ENCODE measurements at places on chromosomes 4 and X.

DNA sequence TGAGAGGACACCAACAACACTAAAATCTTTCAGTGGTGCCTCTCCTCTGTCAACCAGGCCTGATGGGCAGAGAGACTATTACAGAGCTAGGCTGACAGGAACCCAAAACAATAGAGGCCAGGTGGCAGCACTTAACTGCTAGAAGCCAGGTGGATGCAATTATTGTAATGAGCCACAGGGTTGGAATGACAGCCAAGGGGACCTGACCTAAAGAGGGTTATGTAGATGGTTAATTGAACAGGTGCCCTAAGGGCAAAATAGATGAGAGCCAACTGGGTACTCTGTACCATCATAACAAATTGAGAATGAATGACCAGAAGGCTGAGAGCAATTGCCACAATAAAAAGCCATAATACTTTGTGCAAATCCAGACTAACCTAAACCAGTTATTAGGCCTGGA, 24.7 kb upstream of the FRAS1 start:
- no peak for DNase-seq

DNA sequence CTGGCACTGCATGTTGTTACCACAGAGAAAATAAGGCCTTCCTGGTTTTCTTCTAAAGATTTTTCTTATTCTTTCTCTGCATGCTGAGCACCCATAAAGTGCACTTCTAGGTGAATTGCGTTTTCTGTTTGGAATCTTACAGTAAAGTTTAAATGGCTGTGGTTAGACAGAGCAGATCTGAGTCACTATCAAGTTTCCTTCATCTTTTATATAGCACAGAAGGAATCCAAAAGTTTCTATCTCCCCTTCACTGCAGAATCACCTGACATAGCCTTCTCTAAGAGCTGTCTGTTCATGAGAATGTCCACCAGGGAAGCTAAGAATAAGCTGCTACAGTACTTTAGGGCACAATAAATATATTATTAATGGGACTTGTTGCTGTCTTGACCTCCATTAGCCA, 455.5 kb upstream of the FAM241A start:
- no peak for DNase-seq

- DNase-seq: no peak
Observed at GRCh38 chrX:22078117-22078516, 46.0 kb downstream of the PHEX start.

- DNase-seq: no peak
Observed at GRCh38 chrX:71665747-71666146, 1.6 kb upstream of the LOC101059915 start.

DNA sequence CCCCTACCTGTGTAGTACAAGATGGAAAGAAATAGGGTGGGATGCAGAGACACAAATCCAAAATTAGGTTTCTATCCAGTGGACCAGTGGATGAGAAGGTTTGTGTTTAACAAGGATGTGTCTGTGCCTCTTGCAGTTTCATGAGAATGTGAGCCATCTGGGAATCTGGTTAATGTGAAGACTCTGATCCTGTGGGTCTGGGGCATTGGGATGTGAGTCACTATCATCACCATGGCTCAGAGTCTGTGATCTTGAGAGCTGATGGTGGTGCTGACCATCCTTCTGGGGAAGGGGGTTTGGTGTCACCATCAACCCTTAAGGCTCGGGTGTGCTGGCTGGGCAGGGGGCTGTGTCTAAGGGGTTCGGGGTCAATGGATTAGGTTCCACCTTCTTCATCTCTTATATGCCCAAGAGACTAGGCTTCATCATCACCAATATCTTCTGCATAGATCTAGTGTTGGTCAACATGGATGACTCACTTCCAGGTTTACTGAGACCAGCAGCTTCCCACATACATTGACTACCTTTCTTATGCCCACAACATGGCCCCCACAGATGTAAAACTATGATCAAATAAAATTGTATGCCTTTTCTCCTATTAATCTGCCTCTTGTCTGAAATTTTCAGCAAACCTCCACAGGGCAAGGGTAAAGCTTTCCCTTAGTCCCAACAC, 65.7 kb upstream of the MID1 start:
- no peak for DNase-seq

DNA sequence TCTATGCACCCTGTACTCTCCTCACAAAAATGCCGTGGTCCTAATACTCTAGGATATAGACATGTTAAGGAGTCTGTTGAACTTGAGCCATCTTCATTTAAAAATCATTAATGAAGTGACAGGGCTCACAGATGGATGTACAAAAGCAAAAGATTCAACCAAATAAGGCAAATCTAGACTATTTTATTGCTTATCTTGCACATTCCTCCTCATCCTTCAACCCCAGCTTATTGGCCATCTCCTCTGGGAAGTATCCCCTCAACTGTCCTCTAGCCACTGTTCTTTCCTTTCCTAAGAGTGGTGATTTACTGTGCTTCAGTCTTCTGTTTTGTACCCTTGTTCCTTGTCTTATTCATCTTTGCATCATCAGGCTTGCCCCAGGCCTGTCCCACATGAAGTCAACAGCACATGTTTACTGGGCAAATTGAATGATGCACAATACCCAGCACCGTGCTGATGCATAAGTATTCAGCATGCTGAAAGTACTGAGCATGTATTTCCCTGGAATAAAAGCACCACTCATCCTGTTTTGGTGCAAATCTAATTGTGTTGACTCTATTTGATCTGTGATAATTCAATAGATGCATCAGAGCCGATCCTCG, 287.3 kb upstream of the CLNK start:
- DNase-seq: no peak
